Activated naive CD4-positive, alpha-beta T cell (primary cell): ENCODE measurements at places on chromosomes 1 and 21.

DNA sequence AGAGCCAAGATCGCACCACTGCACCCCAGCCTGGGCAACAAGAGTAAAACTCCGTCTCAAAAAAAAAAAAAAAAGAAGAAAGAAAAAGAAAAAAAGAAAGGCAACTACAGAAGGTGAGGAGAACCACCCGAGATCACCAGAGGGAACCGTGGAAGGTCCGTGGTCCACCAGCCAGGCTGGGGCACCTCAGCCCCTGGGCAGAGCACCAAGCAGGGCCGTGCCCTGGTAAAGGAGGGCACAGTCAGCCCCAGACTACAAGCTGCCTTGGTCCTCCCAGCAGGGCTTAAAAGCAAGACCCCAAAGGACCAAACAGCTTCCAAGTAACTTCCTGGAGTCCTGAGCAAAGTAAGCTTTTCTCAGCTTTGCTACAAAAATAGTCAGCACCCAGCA lies 8.8 kb upstream of the SAMD11 start:
- no peak for DNase-seq

DNA sequence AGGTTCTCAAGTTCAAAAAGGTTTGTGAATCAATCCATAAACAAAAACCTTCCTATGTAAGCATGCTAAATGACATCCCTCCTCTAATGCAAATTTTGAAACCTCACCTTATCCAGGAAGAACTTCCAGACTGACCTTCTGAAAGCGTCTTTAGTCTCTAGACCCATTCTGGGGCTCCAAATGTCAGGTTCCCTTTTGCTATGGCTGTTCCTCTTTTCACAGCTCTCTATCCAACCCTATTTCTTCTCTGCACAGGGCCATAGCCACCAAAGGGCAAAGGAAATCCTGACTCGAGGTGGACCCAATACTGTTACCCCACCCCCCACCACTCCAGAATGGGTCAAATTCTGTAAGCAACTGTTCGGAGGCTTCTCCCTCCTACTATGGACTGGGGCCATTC lies 3.4 kb downstream of the ATP1A4 start:
- DNase-seq, result no peak

DNA sequence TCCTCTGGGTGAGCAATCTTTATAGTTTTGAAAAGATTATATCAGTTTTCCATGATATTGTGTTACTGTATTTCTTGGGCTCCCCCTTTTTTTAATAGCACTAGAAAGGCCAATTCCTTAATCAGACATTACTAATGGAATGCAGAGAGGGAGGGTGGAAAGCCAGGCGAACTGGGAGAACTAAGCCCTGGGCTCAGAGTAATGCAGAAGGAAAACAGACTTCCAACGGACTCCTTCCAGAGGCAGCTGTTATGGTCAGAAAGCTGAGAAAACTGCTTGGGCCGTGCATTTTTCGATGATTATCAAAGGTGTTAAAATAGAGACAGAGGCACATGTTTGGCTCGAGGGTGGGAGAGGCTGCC lies 206.3 kb downstream of the FOXD2 start:
- no peak for DNase-seq

DNA sequence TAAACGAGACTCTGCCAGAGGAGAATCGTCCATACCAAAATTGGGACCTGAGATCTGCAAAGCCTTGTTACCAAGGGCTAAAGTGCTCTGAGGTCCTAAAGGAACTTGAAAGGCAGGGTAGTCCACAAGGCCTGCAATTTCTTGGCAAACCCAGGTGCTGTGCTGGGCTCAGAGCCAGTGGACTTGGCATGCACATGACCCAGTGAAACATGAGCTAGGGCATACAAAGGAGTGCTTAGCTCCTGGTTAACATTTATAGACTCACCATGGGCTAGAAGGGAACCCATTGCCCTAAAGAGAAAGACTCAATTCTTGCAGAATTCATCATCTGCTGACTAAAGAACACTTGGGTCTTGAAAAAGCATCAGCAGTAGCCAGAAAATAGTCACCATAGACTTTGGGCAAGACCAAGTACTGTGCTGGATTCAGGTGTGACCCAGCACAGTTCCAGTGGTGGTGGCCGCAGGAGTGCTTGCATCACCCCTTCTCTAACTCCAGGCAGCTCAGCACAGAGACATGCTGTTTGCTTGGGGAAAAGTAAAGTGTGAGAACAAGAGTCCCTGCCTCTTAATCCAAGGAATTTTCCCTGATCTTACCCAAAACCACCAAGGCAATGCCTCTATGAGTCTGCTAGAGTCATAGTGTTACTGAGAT lies 1069.4 kb upstream of the ADGRL2 start:
- DNase-seq, result no peak

DNA sequence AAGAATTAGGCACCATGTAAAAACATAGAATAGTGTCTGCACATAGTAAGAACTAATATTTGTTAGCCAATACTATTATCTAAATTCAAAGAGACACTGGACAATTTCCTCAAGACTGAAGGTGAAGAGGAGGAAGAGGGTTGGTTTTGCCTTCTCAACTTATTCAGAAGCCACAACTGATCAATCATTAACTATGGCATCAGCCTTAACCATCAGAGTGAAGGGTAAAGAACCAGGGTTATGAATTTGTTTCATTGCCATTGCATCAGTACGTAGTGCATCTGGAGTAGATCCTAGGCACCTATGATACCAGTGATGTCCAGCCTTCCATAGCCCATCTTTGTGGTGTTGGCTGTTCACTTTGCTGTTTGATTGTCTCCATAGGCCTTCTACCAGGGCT lies 421.7 kb upstream of the DEPDC1 start:
- no peak for DNase-seq

- DNase-seq, result no peak
Measured at GRCh38 chr1:45221716-45222115, 15.3 kb upstream of the ZSWIM5 start.

DNA sequence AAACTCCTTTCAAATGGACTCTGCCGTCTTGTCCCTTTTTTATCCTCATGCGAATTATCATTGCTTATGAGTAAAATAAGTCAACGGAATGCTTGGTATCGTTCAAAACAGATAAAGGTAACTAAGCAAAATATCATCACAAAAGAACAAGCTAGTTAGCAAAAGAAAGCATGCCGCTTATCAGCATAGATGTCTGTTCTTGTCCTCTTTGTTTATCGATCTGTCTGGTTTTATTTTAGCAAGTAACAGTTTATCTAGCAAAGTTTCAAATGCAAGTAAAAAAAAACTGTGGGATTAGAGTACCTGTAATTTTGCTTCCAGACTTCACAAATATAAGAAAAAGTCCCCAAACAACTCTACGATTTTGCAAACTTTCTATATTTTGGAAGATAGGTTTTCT lies 561.5 kb downstream of the USP25 start:
- DNase-seq, result no peak

DNA sequence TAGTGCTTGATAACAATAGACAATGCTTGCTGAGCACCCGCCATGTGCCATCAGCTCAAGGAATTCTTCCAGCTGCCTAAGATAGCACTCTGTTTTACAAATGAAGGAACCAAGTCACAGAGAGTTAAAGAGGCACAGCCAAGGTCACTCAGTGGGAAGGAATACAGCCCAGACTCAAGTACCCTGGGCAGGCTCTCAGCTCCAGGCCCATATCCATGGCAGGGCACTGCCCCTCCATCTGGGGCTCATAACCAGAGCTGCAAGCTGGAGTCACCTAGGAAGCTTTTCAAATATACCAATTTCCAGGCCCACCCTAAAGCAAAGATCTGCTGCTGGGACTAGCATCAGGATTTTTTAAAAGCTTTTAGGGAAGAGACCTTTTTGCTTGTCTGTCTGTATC lies 1.6 kb downstream of the CLEC20A start:
- no peak for DNase-seq

GRCh38 chr1:217910791-217911320 lies 279.7 kb downstream of the SPATA17 start:
- no peak for DNase-seq

GRCh38 chr1:218643926-218644325 lies 298.8 kb downstream of the TGFB2 start:
- no peak for DNase-seq

GRCh38 chr1:184036517-184036949 lies 995 bp downstream of the COLGALT2 start:
- DNase-seq, result no peak

DNA sequence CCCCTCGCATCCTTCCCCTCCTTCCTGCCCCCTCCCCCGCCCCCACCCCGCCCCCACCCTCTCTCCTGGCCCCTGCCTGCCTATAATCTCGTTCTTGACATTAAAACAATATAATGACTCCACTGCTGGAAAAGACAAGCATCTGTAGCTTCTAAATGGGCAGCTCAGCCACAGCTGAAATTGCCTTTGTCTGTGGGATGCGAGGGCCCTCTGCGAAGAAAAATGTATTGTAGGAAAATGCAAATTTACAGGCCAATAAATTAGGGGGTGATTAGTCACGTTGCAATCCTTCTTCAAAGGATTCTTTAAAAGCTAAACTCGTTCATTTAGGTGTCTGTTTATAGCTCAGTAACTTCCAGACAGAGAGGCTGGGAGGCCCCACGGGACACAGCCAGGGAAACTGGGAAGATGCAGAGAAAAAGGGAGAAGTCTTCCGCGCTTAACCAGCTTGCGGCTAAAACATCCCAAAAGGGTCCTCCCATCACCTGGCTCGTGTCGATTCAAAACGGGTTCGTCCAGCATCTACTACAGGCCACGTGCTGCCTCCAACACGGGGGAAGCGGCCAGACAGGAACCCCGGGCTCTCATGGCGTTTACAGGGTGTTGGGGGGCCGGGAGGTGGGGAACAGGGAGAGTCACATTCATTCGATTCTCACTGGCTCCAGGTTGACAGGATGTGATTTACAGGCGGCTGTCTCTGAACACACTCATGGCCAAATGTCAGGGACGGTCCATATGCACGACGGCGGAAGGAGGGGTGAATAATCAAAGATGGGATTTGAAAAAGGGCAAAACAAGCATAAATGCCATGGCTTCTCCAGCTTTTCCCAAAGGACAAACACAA lies 100.5 kb upstream of the ZBTB40 start:
- no peak for DNase-seq

- no peak for DNase-seq
Measured at GRCh38 chr1:185420588-185421081, 103.6 kb upstream of the IVNS1ABP start.
